ENCODE measurements at places on chromosomes 6 and 20.

DNA sequence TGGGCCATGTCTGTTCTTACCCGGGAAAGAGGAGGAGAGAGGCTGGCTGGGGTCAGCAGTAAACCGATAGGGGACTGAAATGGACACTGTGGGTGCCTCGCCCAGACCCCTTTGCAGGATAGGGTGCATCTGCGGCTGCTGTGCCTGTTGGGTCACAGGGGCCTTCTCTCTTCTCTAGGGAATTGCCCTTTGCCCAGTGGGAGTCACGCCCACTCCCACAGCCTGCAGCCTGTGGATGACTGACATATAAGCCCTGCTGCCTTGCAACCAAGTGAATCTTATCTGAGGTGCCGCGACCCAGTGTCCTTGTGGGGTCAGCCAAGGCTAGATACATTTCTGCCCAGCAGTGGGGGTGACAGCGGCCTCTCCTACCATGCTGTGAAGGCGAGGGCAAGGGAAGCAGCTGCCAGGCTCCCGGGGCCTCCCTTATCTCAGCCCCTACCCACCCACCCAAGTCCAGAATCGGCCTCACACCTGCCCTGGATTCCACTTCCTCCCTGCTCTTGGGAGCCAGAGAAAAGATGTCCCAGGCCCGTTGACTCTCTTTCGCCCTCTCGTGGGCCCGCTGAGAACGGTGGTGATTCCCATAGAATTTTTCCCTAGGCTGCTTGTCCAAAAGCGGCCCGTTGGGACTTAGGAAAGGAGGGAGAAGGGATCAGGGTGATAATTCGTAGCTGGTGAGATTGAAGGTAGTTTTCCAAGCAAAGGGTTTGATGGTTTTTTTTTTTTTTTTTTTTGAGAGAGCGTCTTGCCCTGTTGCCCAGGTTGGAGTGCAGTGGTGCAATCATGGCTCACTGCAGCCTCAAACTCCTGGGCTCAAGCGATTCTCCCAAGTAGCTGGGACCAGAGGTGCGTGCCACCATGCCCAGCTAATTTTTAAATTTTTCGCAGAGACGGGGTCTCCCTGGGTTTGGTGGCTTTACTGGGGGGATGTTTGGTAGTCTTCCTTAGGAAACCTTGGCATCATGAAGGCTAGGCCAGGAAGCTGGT, 76.4 kb upstream of the RNF24 start:
- DNase-seq, result peak; percentile 51

DNA sequence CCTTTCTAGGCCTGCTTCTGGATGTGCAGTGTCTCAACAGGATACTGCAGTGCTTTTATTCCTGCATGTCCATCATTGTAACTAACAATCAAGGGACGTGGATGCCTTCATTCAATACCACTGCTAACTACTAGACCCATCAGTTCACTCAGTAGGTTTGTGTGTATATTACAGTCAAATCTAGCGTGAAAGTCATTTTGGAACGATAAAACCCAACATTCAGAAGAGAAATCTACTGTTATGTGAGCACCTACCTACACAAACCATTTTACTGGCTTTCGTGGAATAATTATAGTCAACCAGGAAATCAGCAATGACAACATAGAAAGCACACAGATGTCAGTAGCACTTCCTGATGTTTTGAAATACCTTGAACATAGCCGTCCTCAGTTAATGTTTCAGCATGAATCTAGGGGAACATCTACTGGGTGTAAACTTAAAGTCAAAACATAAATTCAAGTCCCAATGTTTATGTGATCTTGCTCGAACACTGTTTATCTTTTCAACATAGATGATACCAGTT, 270.6 kb downstream of the FARS2 start:
- no peak for DNase-seq

DNA sequence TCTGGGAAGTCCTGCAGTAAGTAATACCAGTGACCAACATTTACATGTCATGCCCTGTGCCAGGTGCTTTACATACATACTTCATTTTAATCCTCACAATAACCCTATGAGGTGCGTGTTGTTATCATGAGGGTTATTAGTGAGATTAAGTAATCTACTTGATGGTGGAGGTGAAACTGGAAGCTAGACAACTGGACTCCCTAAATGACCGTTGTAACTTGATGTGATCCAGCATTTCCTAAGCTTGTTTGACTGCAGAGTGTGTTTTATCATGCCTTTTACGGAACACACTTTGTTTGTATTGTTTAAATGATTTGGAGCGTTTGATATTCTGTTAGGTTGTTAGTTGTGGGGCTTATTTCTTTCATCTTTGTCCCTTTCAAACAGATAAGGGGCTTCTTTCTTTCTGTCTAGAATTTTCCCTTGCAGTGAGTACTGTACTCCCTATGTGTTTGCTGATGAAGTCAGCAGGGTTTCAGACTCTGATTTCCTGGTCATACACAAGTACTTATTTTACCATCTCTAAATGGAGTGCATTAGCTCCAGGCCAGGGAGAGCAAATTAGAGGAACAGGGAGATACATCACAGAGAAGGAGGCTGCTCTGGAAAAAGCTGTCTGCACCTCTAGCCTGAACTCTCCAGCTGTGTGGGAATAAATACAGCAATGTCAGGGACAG, 29.7 kb downstream of the CHMP4B start:
- no peak for DNase-seq

DNA sequence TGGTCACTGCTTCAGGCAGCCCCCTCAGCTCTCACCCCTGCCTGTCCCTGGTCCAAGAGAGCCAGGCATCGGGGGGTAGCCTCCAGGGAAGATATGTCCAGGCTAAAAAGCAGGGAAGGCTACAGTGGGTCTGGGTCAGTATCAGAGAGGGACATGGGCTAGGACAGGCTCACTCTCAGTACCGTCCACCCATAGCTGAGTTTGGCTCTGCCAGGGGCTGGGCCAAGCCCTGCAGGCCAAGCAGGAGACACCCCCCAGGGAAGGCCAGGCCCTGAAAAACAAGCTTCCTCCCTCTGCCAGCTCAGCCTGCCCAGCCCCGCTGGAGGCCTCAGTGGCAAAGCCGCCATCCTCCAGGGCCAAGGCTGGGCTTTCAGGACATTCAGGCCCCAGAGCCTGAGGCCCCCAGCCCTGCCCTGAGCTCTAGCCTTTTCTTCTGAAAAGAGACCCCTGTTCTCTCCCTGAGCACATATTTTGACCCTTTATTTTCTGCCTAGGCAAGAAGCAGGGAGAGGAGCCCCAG, 28.6 kb upstream of the TGM2 start:
- DNase-seq, result no peak

- DNase-seq, result no peak
Measured at GRCh38 chr20:31823360-31824124, 4.4 kb downstream of the MYLK2 start.

DNA sequence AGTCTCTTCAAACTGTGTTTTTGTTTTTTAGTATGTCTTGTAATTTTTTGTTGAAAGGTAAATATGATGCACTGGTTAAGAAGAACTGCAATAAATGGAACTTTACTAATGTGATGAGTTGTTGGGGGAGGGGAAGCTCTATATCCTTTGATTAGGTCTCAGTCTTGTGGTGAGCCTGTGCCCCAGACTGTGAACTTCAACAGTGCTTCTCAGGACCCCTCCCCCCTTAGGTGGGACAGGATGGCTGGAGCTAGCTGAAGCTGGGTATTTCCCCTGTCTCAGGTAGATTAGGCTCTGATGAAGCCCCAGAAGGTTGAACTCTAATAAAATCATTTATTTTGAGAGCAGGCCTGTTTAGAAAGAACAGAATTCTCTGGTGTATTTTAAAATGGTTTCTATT, 31.4 kb upstream of the TASP1 start:
- no peak for DNase-seq

GRCh38 chr20:41408156-41408794, 41.7 kb upstream of the EMILIN3 start:
- no peak for DNase-seq

DNA sequence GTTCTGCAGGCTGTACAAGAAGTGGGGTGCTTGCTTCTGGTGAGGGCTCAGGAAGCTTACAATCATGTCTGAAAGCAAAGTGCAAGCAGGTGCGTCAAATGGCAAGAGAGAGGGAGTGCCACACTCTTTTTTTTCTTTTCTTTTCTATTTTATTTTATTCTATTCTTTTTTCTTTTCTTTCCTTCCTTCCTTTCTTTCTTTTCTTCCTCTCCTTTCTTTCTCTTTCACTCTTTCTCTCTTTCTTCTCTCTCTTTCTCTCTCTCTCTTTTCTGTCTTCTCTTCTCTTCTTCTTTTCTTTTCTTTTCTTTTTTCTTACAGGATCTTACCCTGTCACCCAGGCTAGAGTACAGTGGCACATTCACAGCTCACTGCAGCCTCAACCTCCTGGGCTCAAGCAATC, 19.5 kb downstream of the ACOT13 start:
- DNase-seq, result no peak

DNA sequence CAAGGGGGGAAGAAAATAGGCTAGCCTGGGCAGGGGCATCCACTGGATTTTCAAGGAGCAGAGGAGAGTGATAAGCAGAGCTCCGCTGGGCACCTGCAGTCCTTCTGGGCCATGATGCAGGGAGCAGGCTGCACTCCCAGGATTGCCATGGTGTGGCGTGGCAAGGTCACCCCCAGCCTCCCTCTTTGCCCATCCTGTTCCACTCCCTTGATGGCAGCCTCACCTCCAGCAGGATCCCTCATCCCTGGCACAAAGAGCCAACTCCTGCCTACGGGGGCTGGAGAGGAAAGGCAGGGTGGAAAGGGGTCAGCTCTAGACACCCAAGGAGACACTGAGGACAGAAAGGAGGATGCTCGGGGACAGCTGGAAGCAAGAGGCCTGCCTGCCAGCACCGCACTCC, 22.4 kb upstream of the MYMX start:
- DNase-seq, result no peak

DNA sequence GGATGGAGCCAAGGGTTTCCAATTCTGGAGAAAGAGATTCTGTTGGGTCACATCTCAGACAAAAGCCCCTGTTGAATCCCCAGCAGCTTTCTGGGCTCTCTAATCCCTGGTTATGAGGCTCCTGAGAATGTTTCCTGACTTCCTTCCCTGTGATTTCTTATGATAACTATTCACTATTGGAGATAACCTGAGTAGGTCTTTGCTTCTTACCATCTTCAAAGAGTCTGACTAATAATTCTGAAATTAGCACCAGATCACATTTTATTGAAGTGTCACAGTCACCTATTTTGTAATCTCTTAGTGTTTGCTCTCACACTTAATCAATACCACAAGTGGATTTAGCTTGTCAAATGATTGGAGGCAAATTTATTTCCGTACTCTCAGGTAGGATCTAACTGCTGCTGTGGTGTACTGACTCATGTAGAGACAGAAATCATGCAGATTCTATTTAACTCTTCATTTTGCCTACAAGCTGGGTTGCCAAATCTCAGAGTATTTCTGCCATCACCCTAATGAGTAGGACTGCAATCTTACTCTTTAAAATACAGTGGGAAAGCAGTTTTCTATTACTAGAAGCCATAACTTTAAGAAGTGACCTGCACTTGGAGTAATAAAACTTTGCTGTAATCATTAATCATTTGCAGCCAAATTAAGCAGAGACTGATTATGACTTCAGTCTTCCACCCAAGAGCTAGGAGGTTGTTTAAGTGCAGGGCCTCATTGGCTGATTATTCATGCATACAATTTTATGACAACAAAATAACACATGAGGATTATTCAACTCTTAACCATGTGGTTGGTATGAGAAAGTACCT, 422.1 kb downstream of the EPM2A start:
- no peak for DNase-seq

DNA sequence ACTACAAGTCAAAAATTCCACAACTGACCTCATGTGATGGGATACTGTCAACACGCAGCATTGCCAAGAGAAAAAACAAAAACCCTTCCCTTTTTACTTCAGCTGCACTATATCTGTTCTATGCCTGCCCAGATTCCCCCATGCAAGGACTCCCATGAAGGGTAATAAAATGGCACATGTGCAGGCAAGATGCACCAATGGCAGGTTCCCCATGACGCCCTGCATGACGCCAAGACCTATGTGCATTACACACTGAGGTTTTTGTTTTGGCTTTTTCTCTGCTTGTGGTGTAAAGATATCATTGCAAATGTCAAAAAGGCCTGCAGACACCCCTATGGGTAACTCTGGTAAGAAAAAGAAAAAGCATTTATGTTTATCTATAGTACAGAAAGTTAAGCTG, 403.4 kb downstream of the HDGFL1 start:
- DNase-seq, result no peak
